PC-3 (cell line): ENCODE measurements at places on chromosomes 11 and 22.

- no peak for DNase-seq
Measured at GRCh38 chr11:43732225-43732624, 51.7 kb downstream of the HSD17B12 start.

DNA sequence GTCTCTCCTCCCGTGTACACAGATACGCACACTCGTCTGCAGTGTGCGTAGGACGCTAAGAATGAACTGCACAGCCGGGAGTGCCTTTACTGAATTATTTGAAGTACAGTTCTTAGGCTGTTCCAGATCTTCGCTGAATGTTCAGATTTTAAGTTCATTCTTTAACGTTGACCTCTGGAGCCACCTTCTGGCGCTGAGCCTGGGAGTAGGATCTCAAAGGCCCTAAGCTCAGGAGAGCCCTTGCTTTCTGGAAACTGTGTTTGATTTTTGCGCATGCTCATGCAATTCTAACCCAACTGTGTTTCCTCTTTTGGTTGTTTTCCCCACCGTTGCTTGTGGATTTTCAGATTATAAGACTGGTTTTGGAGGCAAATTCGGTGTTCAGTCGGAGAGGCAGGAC, 22.8 kb downstream of the CTTN start:
- DNase-seq = no peak

DNA sequence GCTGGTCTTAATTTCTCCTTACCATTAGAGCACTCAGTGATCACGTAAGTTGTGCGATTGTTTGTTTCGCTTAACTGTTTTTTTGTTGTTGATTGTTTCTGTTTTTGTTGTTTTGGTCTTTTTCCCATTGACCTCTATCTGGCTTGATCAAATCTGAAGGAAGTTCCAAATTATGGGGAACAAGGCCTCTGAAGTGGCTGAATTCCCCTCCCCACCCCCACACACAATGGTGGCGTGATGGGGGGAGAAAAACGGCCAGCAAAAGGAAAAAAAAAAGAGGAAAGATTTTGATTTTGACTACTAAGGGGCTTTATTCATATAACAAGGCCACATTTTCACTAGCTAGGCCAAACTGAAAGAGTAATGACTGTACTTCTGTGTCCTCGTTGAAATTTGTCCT, 53.6 kb downstream of the OSBPL5 start:
- DNase-seq = no peak

DNA sequence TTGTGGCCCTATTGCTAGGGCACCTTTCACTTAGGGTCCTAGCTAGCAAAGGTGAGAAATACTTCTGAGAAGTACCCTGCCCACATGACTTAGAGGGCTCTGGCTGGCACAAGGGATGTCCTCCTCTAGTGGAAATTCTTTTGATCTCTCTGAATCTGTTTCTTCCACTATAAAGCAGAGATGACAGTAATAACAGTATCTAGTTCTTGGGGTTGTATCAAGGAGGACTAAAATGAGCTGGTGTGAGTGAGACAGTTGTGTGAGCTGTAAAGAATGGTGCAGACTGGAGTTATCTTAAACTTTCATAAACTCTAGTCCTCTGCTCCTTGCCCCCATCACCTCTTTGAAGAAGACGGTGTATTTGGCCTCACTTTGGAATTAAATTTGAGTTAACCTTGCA, 157.8 kb upstream of the PLET1 start:
- no peak for DNase-seq

GRCh38 chr22:29716814-29717545, 2.8 kb upstream of the CABP7 start:
- peak; percentile 69 for DNase-seq

DNA sequence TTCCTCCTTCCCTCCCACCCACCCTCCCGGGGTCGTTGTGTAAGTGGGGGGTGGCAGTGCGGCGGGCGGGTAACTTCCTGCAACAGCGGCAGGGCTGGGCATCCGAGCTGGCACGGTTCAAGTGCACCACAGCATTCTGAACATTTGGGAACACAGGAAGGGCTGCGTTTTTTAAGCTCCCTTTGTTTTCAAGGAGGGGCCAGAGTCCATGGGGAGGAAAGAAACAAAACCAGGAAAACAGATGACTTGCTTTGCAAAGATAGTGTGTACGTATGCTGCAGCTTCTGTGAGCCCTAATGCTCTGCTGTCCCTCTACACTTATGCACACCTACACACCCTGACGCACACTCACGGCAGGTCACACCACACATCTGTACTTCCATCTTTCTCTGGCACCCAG, 152.5 kb downstream of the FBXO7 start:
- no peak for DNase-seq

GRCh38 chr11:106331176-106331575, 253.7 kb downstream of the AASDHPPT start:
- DNase-seq = peak; percentile 90

GRCh38 chr11:77501758-77502157, 27.9 kb upstream of the PAK1 start:
- no peak for DNase-seq

- no peak for DNase-seq
Measured at GRCh38 chr11:74984070-74984469, 4.7 kb upstream of the NEU3 start.

DNA sequence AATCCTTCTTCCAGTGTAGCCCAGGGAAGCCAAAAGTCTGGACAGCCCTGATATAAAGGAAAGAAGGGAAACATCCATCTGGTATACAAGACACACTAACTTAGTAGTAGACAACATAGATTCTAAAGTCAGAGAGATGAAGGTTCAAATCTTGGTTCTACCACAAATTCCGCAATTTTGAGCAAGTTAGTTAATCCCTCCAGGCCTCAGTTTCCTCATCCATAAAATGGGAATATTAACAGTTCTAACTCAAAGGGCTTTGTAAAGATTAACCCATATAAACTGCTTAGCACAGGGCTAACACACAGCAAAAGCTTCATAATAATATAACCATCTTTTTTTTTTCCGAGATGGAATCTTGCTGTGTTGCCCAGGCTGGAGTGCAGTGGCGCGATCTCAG, 10.7 kb downstream of the LRP4 start:
- DNase-seq = no peak

DNA sequence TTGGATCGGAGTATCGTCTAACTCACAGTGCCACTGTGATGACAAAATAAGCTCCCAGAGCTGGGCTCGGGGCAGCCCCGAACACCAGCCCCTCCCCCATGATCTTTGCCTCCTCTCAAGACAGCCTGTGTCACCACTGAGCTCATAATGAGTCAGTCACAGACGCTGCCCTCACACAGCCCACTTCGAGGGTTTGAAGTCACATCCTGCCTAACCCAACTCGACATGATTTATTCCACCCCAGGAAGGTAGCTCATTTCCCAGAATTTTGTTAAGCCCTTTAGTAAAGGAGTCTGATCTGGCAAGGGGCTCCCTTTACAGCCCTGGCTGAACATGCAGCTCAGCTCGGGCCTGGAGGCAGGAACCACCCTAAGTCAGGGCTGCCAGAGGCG, 22.8 kb downstream of the MYH9 start:
- DNase-seq = peak; percentile 89

GRCh38 chr11:17599460-17599925, 52.4 kb downstream of the OTOG start:
- no peak for DNase-seq
